ENCODE measurements at places on chromosomes 3 and 15.

DNA sequence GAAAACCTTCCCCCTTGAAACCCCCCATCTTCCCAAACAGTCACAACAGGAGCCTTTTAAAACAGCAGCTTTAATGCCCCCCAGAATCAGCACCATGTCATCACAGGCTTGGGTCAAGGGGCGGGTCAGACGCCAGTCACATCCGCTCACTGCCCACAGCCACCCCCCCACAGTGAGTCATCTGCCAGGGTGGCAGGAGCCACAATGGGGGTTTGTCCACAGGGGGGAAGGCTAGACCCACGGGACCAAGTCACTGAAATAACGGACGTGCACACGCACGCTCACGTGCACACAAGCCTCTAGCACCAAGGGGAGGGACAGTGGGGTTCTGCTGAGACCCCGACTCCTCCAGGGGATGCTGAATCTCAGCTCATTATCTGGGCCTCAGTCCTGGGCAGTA is 441 bp upstream of the UCN2 start:
- DNase-seq = no peak

DNA sequence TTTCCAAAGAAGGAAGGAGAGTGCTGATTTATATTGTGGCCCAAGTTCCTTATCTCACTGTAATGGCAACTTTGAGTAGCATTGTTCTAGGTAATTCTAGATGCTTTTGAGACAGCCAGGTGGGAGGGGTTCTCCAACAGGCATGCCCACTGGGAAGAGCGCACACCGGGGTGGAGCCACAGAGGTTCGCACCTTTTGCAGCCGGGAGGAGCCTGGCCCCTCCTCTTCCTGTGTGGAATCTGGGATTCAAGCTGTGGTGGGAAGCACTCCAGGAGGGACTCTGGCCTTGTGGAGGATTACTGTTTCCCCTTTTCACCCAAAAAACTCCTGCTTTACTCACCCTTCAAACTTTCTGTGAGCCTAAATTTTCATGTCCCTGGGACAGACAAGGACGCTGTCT is 53.1 kb downstream of the CFAP20DC start:
- no peak for DNase-seq

- no peak for DNase-seq
These were observed 6.2 kb upstream of the MAP1A start for GRCh38 chr15:43511012-43511885.

GRCh38 chr3:119924111-119925094 is 142.5 kb downstream of the NR1I2 start:
- no peak for DNase-seq

DNA sequence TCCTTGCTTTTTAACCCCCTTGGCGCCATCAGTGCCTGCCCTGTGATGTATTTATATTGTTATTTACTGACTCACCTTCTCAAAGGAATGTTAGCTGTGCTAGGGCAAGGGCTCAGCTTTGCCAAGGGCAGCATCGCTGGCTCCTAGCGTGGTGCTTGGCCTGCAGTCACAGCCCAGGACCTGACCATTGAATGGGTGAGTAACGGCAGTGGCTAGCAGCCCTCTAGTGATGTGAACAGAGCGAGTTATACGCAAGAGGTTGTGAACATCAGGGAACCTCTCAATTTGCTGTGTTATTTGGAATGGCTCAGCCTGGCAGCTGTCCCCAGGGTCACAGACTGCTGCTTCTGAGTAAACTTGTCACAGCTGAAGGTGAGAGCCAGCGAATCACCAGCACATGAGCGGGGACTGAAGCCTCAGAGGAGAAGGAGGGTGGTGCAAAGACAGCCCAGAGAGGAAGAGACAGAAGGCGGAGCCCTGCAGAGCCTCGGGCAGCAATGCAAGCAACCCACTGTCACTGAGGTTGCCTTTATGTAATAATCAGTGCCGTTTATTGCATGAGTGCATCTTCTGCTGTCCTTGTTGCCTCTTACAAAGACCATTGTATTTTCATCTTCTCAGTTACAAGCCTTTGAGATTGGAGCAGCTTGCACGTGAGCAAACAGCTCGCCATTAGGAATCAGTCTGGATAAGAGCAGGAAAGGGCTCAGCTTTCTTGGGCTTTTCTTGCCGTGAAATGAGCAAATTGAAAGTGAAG is 158.3 kb downstream of the SLCO3A1 start:
- DNase-seq = no peak

GRCh38 chr3:194615226-194615625 is 18.0 kb downstream of the TMEM44 start:
- DNase-seq = no peak

- DNase-seq = no peak
These were observed 668.8 kb upstream of the ADAMTS9 start for GRCh38 chr3:65356331-65357248.

- DNase-seq = no peak
These were observed 7.2 kb downstream of the TMEM45A start for GRCh38 chr3:100499651-100500050.

GRCh38 chr3:188796122-188796631 is 375.6 kb upstream of the TPRG1 start:
- no peak for DNase-seq

- DNase-seq = no peak
These were observed 22.5 kb upstream of the BFSP2 start for GRCh38 chr3:133377396-133377795.

DNA sequence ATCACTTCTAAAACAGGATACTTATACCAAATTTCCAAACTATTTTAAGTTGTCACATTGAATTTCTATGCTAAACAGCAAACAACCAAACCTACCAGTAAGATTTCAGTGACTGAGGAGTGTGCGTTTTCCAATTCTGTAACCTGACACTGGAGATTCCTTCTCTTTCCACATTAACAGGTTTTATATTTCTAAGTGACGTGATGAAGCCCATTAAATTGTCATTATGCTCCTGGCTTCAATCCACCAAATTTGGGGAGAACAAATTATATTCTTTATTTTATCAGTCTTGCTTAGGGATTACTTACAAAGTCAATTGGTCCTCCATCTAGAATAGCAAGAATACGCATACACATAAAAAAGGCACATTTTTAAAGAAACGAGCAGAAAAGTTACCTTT is 764.8 kb upstream of the NR2F2 start:
- DNase-seq = no peak

- DNase-seq = no peak
These were observed 349.7 kb downstream of the TUSC7 start for GRCh38 chr3:117059067-117059955.

- no peak for DNase-seq
These were observed 8.8 kb upstream of the SEMA7A start for GRCh38 chr15:74442604-74443003.

DNA sequence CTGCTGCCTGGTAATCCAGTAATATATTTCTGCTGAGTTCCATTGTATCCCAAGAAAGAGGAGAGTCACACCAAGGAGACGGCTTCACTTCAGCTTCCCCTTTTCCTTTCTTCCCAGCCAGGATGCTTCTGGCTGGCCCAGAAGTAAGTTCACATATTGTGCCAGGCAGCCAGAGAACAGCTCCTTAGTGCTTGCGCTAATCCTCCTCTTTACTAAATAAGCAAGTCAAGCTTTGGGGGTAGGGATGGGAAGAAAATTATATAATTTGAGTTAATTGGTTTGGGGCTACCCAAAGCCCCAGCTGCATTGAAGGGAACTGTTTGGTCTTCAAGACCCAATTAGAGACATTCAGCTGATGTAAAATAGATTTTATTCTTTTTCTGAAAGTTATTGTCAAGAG is 218.8 kb upstream of the HES1 start:
- DNase-seq = no peak

DNA sequence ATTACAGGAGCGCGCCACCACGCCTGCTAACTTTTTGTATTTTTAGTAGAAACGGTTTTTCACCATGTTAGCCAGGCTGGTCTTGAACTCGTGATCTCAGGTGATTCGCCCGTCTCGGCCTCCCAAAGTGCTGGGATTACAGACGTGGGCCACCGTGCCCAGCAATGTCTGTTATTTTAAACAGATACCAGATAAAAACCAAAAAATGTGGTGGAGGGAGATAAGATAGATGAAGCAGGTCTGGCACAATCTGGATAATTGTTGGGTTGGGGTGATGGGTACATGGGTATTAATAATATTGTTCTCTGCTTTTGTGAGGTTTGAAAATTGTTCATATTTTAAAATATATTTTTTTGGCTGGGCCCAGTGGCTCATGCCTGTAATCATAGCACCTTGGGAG is 4.7 kb downstream of the RNF111 start:
- DNase-seq = no peak

- no peak for DNase-seq
These were observed 2.5 kb upstream of the RFTN1 start for GRCh38 chr3:16515885-16516420.

- DNase-seq = no peak
These were observed 56.7 kb upstream of the UBE2Q2 start for GRCh38 chr15:75786575-75786947.

GRCh38 chr3:114718071-114718897 is 424.5 kb downstream of the TIGIT start:
- DNase-seq = no peak

DNA sequence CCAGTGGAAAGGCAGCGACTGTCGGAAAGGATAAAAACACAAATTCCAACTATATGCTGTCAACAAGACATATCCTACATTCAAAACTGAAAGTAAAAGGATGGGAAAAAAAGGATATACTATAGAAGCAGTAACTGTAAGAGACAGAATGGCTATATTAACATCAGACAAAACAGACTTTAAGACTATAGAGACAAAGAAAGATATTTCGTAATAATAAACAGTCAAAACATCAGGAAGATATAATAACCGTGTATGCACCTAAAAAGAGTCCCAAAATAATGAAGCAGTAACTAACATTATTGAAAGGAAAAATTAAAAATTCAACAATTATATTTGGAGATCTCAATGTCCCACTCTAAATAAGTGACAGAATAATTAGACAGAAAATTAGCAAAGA is 48.2 kb downstream of the ZNF148 start:
- DNase-seq = no peak

DNA sequence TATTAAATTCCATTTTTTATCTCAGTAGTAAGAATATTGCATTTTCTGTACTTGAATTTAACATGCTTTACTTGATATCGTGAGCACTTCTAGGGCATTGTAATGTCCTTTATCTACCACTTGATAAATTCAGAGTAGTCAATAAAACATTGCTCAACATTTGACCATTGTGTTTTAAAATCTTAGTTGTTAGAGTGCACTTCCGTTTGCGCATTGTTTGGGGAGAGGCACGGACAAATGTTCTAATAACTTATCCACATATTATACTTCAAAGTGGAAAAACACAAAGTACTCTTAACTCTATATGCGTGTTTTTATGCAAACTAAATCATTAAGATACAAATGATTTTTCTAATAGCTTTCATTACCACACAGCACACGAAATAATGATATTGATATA is 419 bp downstream of the FAM227B start:
- DNase-seq = no peak

DNA sequence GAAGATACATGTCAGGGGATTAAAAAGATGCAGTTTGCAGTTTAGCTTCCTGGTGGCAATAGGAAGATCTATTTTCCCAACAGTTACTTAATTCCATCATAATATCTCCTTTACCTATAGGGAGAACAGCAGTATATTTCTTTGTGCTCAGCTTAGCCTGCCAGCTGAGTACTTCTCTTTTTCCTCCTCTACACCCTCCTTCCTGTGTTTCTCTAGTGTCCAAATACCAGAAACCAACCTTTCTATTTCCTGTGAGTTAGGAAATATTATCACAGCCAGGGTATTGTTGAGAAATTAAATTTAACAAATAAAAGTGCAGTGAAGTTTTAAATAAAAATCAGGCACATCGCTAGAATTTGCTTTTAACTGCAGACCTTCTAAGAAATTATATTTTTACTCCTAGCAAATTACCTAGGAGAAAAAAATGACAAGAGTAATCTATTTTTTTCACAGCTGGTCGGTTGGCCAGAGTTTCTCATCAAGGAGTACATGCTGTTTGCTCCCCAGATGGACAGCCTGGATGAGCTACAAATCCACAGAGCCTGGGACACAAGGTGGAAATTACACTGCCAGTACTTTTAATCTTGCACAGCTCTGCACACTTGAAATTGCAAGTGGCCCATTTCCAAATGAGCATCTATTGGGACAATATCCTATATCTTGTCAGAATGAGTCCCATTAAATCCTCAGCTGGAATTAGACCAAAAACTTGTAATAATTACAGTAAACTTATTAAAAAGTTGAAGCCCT is 185.2 kb upstream of the CFAP20DC start:
- no peak for DNase-seq

- no peak for DNase-seq
These were observed 164.3 kb upstream of the VEPH1 start for GRCh38 chr3:157667493-157667892.

DNA sequence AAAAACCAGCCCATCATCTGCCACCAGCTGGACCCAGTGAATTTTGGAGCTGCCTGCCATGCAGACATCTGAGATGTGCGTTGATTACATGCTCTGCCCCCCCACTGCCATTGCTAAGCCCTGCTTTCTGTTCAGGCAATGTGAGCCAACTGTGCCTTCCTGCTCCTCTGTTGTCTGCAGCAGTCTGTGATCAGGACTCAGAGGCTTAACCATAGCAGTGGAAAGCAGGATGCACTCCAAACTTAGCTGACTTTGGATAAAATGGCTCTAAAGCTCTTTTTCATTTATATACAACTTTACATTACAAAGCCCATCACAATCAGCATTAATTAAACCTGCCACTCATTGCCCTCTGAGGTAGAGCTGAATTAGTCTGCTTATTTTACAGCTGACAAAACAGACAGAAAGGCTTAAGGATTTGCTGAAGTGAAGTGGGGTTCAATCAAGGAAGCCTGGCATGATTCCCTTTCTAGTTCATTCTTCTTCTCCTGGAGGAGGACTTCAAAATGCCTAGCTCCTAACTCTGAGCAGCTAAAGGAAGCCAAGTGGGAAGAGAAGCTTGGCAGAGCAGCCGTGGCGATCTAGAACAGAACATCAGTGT is 15.7 kb upstream of the RPS27L start:
- DNase-seq = no peak
